ENCODE measurements at places on chromosomes 5 and 9. TPM values are rescaled to one million over a fixed set of nuclear protein-coding genes. Genes with fewer than 3 reads are reported as not detected.

The LCN15 gene
- total RNA-seq, result not detected

The KIAA1958 gene
- total RNA-seq, result 1.9 TPM

The HNRNPK gene
- total RNA-seq, result 683 TPM

The DHFR gene
- total RNA-seq, result 30.1 TPM
